ENCODE measurements at places on chromosomes 16 and 17. TPM values are rescaled to one million over a fixed set of nuclear protein-coding genes. Genes with fewer than 3 reads are reported as not detected.

- DNase-seq, result no peak
Observed at GRCh38 chr17:38590988-38591758, 14.6 kb downstream of the SRCIN1 start.

TVP23B gene
- total RNA-seq, result 40.5 TPM

GRCh38 chr17:4009186-4009785 lies 45.0 kb upstream of the ATP2A3 start:
- DNase-seq, result no peak

- no peak for DNase-seq
Observed at GRCh38 chr17:75228847-75229246, 23.4 kb downstream of the NUP85 start.

GRCh38 chr16:23081675-23082119 lies 67.6 kb downstream of the USP31 start:
- no peak for DNase-seq

Measured in GM23338 (cell line).